Ovary (tissue), 10 donors: ENCODE measurements at places on chromosomes 1 and 21. TPM values are rescaled to one million over a fixed set of nuclear protein-coding genes. Genes with fewer than 3 reads are reported as not detected.

- no peaks in the 10 kb centered on the region for H3K36me3 ChIP-seq
- no peak for DNase-seq
- no peaks in the 10 kb centered on the region for H3K4me1 ChIP-seq
- no peak overlapping the region for H3K4me3 ChIP-seq
Measured at GRCh38 chr1:60394436-60394835, 320.9 kb upstream of the C1orf87 start.

- H3K36me3 ChIP-seq = no peaks in the 10 kb centered on the region
- no peak for DNase-seq
- no peaks in the 10 kb centered on the region for H3K27me3 ChIP-seq
- no peaks in the 10 kb centered on the region for H3K4me1 ChIP-seq
Measured at GRCh38 chr1:200925831-200926230, 31.1 kb downstream of the INAVA start.

FAM177B gene
- not detected for total RNA-seq

GRCh38 chr21:18373606-18374005 is 30.0 kb downstream of the TMPRSS15 start:
- no peaks in the 10 kb centered on the region for H3K4me1 ChIP-seq
- no peak overlapping the region for H3K27ac ChIP-seq
- H3K27me3 ChIP-seq = no peaks in the 10 kb centered on the region
- no peak overlapping the region for H3K4me3 ChIP-seq

GRCh38 chr1:27624467-27625178 is 10.4 kb downstream of the FGR start:
- no peaks in the 10 kb centered on the region for H3K4me1 ChIP-seq
- no peak for DNase-seq
- H3K27me3 ChIP-seq = no peaks in the 10 kb centered on the region
- H3K36me3 ChIP-seq = no peaks in the 10 kb centered on the region
- no peak overlapping the region for H3K4me3 ChIP-seq

DNA sequence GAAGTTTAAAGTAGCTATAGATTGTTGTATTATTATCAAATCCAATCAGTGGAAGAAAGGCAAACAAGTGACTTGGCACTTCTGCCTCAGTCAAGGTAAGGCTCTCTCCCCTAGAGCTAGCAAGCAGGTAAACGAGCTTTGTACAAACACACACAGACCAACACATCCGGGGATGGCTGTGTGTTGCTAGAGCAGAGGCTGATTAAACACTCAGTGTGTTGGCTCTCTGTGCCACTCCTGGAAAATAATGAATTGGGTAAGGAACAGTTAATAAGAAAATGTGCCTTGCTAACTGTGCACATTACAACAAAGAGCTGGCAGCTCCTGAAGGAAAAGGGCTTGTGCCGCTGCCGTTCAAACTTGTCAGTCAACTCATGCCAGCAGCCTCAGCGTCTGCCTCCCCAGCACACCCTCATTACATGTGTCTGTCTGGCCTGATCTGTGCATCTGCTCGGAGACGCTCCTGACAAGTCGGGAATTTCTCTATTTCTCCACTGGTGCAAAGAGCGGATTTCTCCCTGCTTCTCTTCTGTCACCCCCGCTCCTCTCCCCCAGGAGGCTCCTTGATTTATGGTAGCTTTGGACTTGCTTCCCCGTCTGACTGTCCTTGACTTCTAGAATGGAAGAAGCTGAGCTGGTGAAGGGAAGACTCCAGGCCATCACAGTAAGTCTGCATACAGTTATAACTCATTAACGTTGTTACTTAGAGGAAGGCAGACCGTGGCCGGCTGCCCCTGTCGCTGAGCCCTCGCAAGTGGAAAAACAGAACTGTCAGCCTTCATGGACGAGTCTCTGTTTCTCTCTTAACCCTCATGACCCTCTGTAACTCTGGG is at the start of gene PALMD:
TSS of gene PALMD (plus strand) at position 415 of the 833 bp plus-strand sequence. CDS start at position 620, 205 bp downstream.
- peak within 1 kb of the TSS; percentile 31 for H3K4me3 ChIP-seq
- DNase-seq = peak; percentile 49
- H3K4me1 ChIP-seq = peaks cover 10% of the 10 kb centered on the region
- H3K27ac ChIP-seq = peak within 1 kb of the TSS; percentile 80
- no peaks in the 10 kb centered on the region for H3K36me3 ChIP-seq

- no peak overlapping the region for H3K27ac ChIP-seq
- DNase-seq = no peak
- peaks cover 5% of the 10 kb centered on the region for H3K4me1 ChIP-seq
- no peak overlapping the region for H3K4me3 ChIP-seq
- no peaks in the 10 kb centered on the region for H3K36me3 ChIP-seq
Measured at GRCh38 chr1:3558036-3558726, 53.1 kb downstream of the MEGF6 start.

GRCh38 chr21:29245104-29245643 is 53.5 kb upstream of the BACH1 start:
- H3K4me1 ChIP-seq = no peaks in the 10 kb centered on the region
- H3K4me3 ChIP-seq = no peak overlapping the region
- no peaks in the 10 kb centered on the region for H3K27me3 ChIP-seq
- H3K36me3 ChIP-seq = no peaks in the 10 kb centered on the region
- no peak for DNase-seq

FCRLA gene
- total RNA-seq = not detected

GRCh38 chr1:54277451-54278341 is 77.7 kb downstream of the MRPL37 start:
- peaks cover 72% of the 10 kb centered on the region for H3K4me1 ChIP-seq
- H3K4me3 ChIP-seq = no peak overlapping the region

NPHS2 gene
- not detected for total RNA-seq

DNA sequence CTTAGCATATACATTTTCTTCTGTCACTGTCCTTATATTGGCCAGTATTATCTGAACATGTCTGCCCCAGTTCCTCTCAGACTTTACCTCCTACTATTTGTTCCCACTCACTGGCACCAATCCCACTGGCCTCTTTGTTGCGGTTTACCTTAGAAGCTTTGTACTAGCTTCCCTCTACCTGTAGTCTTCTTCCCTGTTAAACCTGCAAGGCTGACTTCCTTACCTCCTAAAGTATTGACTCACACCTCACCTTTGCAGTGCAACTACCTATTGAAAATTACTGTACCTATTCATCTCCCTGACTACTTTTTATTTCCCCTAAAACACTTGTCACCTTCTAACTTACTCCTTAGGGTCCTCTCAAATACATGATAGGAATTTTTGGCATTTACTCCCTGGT is 111.1 kb downstream of the CLEC20A start:
- no peaks in the 10 kb centered on the region for H3K27me3 ChIP-seq
- H3K36me3 ChIP-seq = no peaks in the 10 kb centered on the region
- H3K27ac ChIP-seq = no peak overlapping the region
- H3K4me3 ChIP-seq = no peak overlapping the region
- DNase-seq = no peak
- no peaks in the 10 kb centered on the region for H3K4me1 ChIP-seq

NTRK1 gene
- 0.92 TPM for total RNA-seq

DNA sequence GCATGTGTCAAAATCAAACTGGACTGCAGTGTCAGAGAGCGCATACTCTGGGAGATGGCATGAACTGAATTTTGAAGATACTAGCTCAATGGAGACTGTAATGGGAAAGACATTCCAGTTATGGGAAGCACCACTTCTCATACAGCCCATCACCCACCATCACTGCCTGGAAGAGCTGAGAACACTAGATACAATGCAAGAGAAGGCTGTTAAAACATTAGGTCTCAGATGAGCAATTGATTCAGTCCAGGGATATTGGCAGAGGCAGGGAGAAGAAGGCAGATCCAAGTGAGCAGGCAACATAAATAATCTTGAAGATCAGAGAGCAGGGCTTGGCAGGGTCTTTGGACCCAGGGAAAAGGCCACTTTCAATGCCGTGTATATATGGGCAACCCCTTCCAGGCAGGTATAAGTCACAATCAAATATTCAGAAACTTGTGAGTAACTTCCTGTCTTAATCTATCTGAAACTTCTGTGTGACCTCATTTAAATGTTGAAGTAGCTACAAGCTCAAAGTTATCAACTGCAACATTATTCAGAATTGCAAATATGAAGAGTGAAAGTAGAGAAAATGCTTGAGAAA is 290.3 kb upstream of the SGIP1 start:
- H3K27ac ChIP-seq = no peak overlapping the region
- H3K27me3 ChIP-seq = no peaks in the 10 kb centered on the region
- no peak overlapping the region for H3K4me3 ChIP-seq
- no peaks in the 10 kb centered on the region for H3K36me3 ChIP-seq
- no peaks in the 10 kb centered on the region for H3K4me1 ChIP-seq

GRCh38 chr1:156488566-156489165 is 11.9 kb downstream of the MEF2D start:
- H3K36me3 ChIP-seq = no peaks in the 10 kb centered on the region
- H3K27me3 ChIP-seq = no peaks in the 10 kb centered on the region
- H3K4me1 ChIP-seq = peaks cover 42% of the 10 kb centered on the region
- no peak overlapping the region for H3K4me3 ChIP-seq
- DNase-seq = no peak

ATP1A4 gene
- total RNA-seq = not detected

CLCA2 gene
- total RNA-seq = not detected

DNA sequence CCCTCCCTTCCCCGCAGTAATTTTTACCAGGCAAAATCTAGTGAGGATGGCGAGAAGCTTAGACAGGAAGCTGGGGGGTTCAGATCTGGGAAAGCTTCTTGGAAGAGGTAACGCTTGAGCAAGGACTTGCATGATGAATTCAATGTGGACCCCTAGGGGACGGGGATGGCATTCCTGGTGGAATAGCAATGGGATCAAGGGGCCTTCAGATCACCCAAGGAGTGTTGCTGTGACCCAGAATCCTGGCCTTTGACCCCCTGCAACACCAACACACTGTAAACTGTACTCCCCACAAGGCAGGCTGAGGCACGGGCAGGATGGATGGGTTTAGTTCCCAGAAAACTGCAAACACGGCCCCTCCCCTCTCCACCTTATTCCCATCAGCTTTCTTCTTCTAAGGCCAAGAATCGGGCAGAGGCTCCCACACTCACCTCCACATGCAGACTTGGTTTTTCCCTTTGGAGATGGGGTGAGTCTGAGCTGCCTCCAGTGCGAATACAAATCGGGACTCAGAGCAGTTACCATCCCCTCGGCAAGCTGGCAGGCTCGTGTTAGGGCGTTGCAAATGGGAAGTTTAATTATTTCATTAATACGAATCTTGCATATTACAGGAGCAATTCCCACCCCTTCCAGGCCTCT is 20.1 kb downstream of the DISP3 start:
- no peaks in the 10 kb centered on the region for H3K36me3 ChIP-seq
- no peaks in the 10 kb centered on the region for H3K4me1 ChIP-seq
- peak; percentile 6 for DNase-seq
- H3K27ac ChIP-seq = no peak overlapping the region

DCST2 gene
- total RNA-seq = 1.3 TPM

ASCL5 gene
- total RNA-seq = not detected

IQGAP3 gene
- 1.2 TPM for total RNA-seq

DNA sequence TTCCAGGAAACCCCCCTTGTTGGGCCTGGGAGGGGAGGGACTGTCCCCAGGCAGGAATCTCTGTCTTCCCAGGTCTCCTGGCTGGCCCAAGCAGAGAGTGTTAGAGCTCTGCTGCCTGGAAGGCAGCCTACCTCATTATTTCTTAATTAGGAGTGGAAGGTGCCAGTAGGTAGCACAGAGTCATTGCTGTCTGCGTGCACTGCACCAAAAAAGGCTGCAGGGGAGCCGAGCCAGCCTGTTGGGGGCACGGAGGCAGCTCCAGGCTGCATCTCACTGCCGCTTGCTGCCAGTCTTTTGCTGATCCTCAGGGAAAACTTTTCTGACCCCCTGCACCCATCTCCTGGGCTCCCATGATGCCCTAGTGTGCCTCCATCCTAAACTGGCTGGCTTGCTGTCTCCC is 58.1 kb downstream of the LRRN2 start:
- H3K36me3 ChIP-seq = no peaks in the 10 kb centered on the region
- DNase-seq = no peak
- no peak overlapping the region for H3K4me3 ChIP-seq
- H3K4me1 ChIP-seq = peaks cover 18% of the 10 kb centered on the region
- no peaks in the 10 kb centered on the region for H3K27me3 ChIP-seq
- H3K27ac ChIP-seq = no peak overlapping the region

BARHL2 gene
- total RNA-seq = not detected

DNA sequence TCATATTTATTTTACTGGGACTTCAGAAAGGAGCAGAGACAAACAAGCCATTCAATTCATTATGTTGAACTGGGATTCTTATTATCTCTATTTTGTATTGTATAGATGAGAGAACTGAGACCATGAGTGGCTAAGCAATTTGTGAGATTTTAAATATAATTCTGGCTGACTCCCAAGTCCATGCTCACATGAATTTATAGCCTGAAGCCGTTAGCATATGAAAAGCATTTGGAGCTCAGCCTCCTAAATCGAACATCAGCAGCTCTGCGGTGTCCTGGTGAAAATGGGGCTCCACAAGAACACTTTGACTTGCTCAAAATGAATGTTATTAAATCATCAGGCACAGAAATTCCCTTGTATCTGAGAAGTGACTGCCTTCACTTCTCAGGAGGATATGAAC is 96.8 kb upstream of the DPT start:
- H3K36me3 ChIP-seq = no peaks in the 10 kb centered on the region
- no peaks in the 10 kb centered on the region for H3K4me1 ChIP-seq
- H3K27me3 ChIP-seq = no peaks in the 10 kb centered on the region
- H3K4me3 ChIP-seq = no peak overlapping the region
- no peak for DNase-seq

DNA sequence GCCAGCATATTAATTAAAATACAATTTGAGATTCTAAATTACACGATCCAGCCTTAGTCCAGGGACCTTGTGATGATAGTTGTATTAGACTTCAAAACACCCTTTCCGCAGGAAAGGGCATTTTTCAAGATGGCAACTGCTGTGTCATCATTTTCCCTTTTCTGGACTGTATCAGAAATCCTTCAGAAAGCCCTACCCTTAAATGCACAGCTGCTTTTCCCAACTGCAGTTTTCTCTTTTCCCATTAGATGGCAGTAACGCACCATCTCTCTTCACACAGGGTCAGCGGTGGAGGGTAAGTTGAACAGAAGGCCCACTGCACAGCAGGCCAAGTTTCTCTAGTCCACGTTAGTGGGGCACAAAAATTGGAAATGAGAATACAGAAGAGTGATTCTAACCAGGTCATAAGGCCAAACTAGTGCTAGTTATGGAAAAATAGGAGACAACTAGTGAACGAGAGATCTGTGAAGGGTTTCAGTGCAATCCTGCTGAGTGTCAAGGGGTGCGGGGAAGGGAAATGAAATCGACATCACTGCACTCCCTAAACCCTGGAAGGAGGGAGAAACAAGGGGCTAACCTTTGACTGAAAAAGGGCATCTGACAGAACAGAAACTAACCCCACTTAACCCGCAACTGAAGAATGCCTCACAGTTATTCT is 22.1 kb upstream of the TDRD10 start:
- DNase-seq = peak; percentile 56
- H3K36me3 ChIP-seq = no peaks in the 10 kb centered on the region
- no peak overlapping the region for H3K4me3 ChIP-seq

GRCh38 chr1:158043232-158043631 is 49.8 kb downstream of the KIRREL1 start:
- no peaks in the 10 kb centered on the region for H3K27me3 ChIP-seq
- H3K4me1 ChIP-seq = peaks cover 30% of the 10 kb centered on the region
- no peak for DNase-seq
- H3K36me3 ChIP-seq = no peaks in the 10 kb centered on the region
- H3K4me3 ChIP-seq = no peak overlapping the region
- no peak overlapping the region for H3K27ac ChIP-seq

GRCh38 chr1:68808351-68808750 is 311.5 kb upstream of the DEPDC1 start:
- no peaks in the 10 kb centered on the region for H3K27me3 ChIP-seq
- H3K4me3 ChIP-seq = no peak overlapping the region
- no peak overlapping the region for H3K27ac ChIP-seq
- no peaks in the 10 kb centered on the region for H3K36me3 ChIP-seq
- no peak for DNase-seq

TDRD5 gene
- total RNA-seq = 0.10 TPM

SAMSN1 gene
- total RNA-seq = 2.1 TPM

GSTM1 gene
- total RNA-seq = 0.32 TPM
